ENCODE measurements at places on chromosomes 12 and 14.

- peak; percentile 13 for DNase-seq
Measured at GRCh38 chr12:50542448-50542847, 37.7 kb downstream of the DIP2B start.

- peak; percentile 82 for DNase-seq
Measured at GRCh38 chr12:57741844-57742738, 2.7 kb upstream of the TSPAN31 start.

DNA sequence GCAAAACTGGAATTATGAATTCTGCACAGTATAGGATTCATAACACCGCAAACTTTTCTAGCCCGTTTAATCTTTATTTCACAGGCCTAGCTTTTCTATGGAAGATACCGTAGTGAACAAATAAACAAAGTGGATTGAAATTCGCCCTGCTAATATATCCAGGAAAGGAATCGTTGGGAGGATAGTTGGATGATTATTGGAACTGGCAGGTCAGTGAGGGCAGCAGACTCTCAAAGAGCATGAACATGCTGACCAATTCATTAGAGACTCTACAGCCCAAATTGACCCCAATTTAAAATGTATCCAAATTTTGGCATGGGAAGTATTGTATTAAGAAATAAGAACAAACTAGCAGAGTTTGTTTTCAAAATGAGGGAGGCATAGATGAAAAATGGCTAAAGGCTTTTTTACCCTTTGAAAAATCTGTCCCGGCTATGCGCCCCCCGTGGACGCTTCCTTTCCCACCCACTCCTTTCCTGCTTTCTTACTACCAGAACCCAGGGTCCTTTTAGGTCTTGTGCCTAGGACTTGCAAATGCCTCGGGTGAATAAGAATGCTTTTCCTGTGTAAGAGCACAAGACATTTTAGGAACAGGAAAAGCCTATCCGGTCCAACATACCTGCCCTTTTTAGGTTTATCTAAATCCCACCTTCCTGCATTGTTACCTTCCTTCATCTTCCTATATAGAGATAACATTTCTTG lies 84.6 kb upstream of the PTPRB start:
- no peak for DNase-seq

- DNase-seq, result no peak
Measured at GRCh38 chr12:26380897-26381296, 185.5 kb downstream of the SSPN start.

DNA sequence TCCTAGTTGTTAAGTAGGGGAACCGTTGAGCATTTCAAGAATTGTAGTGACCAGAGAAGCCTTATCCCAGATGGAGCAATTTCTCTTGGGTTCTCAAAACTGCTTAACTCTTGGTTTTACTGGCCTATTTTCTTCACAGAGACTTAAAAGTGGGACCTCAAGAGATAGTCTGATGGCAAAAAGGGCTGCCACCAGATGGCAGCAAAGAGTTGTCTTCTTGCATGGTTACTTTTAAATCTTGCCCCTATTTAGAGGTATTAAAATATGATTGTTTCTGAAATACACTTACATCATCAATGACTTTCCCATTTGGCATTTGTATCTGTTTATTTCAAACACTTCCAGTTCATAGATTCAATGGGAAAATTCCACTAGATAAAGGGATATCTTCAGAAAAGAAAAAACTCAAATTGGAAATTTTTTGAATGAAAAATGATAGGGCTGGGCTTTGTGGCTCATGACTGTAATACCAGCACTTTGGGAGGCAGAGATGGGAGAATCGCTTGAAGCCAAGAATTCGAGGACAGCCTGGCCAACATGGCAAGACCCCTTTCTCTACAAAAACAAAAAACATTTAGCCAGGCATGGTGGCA lies 69.9 kb upstream of the CNTN1 start:
- DNase-seq, result no peak

DNA sequence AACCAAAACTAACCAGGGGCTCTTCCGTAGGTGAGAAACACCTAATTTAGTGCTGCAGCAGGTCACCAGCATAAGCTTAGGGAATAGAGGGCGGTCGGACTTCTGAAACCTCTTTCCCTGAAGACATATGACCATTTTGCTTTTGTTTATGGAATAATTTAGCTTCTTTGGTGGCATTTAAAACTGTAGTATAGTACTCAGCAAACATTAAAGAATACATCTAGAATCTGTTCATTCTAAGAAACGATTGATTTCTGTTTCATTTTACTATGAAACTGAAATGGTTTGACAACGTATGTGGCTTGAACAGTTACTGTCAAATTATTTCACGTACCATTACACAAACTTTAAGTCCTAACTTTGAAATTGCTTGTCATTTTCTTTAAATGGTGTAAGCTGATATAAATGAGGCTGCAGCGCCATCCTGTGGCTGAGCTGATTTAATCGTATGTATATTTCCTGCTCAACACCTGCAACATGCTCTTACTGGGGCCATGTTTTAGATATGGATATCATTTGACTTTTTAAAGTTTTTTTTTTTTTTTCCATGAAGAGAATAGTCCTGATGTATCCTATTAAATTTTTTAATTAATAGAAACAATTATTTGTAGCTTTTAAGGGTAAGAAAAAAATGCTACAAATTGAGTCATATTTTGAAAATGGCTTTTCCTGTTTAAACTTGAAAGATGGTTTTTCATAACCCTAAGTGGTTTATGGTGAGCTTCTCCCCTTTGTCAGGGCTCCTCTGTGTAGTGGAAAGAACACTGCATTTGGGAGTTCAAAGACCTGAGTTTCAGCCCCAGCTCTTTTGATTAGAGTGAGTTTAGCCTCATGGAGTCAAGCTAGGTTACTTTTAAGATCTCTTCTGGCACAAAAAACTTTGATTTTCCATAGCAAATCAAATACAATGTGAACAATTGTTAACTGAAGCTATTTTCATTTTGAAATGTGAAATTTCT lies 27.4 kb downstream of the CFAP54 start:
- peak; percentile 74 for DNase-seq

DNA sequence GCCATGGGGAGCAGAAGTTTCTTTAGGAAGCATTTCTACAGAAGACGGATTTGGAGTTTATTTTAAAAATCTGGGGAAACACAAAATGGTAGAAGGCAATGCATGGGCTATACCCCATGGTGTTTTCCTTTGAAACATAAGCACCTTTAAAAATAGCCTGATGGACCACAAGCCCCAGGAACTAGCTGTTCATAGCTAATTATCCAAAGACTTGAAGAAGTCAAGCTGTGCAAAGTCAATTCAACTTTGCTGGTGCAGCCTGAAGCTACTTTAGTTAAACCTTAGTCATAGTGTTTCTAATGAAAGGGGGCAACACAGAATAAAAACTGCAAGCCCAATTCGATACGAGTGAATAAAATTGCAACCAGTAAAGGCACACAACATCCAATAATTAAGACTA lies 732.5 kb downstream of the GALC start:
- DNase-seq, result no peak

- no peak for DNase-seq
Measured at GRCh38 chr12:84648425-84648824, 264.2 kb downstream of the SLC6A15 start.

- DNase-seq, result no peak
Measured at GRCh38 chr12:75704664-75705063, 193.3 kb upstream of the KRR1 start.

DNA sequence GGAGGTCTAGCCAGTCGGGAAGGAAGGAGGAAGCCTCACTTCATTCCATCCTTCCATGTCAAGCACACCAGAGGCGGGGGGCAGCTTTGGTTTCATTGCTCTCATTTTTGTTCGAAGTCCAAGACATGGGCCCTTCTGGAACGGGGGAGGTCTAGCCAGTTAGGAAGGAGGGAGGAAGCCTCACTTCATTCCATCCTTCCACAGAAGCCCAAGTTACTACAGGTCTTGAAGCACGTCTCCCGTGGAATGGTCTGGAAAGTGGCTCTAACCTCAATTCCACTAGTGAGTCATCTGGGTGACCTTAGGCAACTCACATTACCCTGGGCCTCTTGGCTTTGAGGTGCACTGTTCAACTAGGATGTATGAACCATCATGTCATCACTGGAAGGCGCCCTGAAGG lies 156.3 kb downstream of the NTF3 start:
- no peak for DNase-seq

- no peak for DNase-seq
Measured at GRCh38 chr14:51682411-51682810, 30.7 kb downstream of the FRMD6 start.

- DNase-seq, result no peak
Measured at GRCh38 chr12:85489194-85489593, 209.2 kb downstream of the ALX1 start.

DNA sequence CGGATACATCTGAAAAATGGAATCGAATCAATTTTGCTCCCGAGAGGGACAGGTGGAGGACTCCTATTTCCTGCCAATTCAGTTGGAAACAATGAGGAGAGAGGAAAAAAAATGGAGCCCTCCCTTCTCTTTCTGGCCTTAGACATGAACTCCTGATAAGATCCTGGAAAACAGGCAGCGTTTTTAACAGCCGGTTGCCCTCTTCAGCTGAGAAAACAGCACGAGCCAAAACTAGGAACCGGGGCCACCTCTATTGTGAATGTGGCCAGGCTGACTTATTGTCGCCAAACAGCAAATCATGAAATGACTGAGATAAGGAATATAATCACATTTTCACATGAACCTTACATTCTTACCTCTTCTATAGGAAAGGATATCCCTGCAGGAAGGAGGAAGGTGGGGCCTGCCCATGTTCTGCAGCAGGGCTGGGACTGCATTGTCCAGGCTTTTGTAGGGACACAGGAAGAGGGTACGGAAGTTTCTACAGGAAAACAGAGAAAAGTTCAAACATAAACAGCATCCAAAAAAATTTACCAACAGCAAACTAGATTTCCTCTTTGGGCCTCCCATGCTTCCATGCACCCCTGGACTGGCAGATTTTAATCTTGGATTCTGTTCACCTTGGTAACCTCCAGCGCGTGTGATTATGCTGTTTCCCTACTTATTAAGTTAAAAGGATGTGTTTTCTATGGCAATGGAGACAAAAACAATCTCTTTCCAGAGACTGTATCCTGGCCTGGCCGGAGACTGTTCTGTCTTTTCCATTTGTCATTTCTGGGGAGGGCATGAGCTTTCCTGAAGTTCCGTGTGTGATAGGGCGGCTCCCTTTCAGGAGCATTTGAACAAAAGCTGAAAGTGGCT lies 29.0 kb upstream of the ELK3 start:
- no peak for DNase-seq

GRCh38 chr14:20934148-20934762 lies 21.0 kb upstream of the RNASE2 start:
- DNase-seq, result no peak

GRCh38 chr14:30440961-30441360 lies 118.0 kb upstream of the G2E3 start:
- DNase-seq, result no peak

- no peak for DNase-seq
Measured at GRCh38 chr14:90676356-90676755, 139.9 kb downstream of the TTC7B start.

GRCh38 chr12:57386187-57386720 lies 44.6 kb downstream of the R3HDM2 start:
- DNase-seq, result no peak

DNA sequence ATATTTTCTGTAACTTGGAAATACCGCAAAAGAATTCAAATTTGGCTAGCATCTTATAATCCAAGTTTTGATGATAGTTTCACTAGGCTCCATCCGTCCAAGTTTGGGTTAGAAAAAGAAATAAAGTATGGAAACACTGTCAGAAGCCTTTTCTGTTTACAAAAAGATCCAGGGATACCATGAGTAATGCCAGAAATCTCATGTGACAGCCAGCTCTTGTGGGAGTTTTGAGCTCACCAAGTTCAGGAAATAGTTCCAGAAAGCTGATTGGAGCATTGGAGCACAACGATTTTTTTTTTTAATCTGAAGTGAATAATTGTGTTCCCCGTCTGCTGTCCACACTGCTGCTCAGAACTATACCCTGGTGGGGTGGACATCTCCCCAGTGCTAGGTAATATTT lies 229.7 kb upstream of the NPAS3 start:
- no peak for DNase-seq

DNA sequence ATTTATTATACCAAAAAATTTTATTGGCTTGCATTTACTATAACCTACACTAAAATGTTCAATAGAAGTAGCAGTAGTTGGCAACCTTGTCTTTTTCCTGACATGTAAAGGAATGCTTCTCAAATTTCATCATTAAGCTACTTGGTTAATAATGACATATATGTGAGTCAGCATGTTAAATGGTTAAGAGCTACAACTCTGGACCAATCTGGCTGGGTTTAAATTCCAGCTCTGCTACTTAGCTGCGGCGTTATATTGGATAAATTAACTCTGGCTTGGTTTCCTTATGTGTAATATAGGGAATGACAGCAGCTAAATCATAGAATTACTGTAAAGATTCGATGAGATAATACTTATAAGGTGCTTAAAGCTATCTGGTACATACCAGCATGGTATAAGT lies 53.7 kb upstream of the OTOGL start:
- DNase-seq, result no peak

GRCh38 chr14:100655741-100656085 lies 68.5 kb upstream of the BEGAIN start:
- no peak for DNase-seq

- DNase-seq, result no peak
Measured at GRCh38 chr14:104830781-104831180, 29.9 kb downstream of the ZBTB42 start.

Data from central memory CD4-positive, alpha-beta T cell (primary cell).